Astrocyte of the cerebellum (primary cell): ENCODE measurements at places on chromosomes 11 and 22.

- no peak for DNase-seq
Observed at GRCh38 chr11:87603887-87604286, 566.2 kb downstream of the TMEM135 start.

GRCh38 chr11:101862391-101863233, 52.2 kb upstream of the CEP126 start:
- peak; percentile 47 for DNase-seq

DNA sequence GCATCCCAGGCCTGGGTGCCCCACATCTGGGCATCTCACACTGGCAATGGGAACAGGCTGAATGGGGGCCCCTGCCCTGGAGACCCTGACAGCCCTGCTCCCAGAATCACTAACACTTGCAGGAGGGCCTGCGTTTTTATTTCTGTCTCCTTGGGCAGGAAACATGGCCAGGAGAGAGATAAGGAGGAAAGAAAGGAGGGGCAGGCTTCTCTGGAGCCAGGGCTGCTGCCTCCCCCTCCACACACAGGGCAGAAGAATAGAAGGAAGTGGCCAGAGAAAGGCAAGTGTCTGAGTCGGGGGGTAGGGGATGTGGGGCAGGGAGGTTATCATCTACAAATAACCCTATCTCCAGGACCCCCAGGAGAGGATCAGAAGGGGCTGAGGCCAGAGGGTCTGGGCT, 25.5 kb upstream of the TSPAN18 start:
- DNase-seq, result no peak

DNA sequence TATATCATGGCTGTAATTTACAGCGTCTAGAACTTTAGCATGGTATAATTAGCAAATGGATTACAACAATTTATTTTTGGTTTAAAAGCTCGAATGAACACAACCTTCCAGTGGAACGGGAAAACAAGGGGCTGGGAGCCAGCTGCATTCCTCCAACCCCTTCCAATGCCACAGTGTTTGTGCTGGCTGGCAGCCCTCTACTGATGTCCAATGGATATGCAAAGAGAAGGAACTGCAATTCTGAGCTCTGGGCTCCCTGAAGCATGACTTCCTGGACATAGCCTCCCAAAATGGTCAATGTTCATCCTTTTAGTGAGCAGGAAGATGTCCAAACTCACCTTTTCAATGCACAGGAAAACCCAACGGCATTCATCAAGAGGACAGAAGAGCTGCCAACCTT, 288.3 kb downstream of the TENM4 start:
- peak; percentile 69 for DNase-seq

DNA sequence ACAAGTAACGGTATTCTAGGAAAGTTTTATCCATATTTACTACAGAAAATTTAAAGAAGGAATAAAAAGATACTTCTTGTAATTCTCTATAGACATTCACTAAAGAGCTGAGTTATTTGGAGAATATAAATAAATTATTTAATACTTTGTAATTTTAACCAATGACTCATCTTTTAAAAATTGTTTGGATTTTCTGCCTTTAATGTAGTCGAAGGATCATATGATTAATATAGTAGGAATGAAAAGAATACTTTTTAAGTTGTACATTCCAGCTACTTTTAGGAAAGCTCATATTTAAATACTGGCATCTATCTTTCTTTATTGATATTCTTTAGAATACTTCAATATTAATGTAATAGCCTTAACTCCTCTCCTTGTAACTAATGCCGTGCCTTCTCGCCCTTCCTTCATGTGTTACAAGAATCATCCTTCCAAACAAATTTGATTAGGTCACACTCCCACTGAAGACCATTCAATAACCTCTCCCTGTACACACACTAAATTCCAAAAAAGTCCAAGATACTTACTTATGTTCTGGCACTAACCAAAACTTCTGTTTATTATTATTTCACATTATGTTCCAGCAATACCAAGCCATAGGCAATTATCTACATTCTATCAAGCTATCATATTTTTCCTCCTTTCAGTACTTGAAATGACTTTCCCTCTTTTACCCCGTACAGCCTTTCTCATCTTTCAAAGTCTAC, 501.9 kb downstream of the CNTN5 start:
- no peak for DNase-seq

GRCh38 chr11:14702760-14703159, 59.2 kb downstream of the PDE3B start:
- no peak for DNase-seq

GRCh38 chr11:72541257-72541974, 107.1 kb upstream of the CLPB start:
- DNase-seq, result no peak

DNA sequence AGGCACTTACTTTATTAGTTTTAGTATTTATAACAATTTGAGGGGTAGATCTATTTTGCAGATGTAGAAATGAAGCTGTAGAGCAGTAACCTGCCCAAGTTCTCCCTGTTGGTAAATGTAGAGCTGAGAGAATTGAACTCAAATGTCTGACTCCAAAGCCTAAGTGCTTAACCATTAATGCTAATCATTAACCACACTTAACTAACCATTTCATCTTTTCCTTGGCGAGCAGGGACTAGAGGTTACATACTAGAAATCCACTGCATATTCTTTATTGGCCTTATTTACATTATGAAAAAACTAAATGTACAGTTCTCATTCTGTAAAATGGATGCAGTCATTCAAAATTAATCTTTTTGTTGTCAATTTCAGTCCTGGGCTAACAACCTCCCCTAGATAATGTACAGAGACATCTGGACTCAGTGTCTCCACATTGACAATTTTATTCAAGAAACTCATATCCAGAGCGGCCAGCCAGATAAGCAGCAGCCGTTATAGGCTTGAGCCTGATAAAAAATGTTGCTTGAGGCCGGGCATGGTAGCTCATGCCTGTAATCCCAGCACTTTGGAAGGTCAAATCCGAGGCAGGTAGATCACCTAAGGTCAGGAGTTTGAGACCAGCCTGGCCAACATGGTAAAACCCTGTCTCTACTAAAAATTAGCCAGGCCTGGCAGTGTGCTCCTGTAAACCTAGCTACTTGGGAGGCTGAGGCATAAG, 76.7 kb upstream of the PICALM start:
- no peak for DNase-seq

DNA sequence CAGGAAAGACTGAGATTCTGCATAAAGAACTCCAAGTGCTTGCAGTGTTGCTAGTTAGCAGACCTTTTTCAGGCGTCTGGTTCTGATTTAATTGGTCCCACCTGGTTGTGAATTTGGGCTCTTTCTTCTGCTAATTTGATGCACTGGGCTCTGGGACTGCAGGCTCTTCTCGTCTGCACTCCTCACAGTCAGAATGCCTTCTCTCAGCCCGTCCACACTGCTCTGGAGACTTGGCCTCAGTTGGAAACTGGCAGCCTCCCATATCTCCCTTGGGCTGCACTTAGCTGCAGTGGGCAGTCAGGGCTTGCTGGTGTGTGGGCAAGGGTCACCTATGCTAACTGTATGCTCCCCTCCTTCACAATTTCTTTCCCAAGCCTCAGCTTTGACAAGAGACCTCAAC, 1.5 kb downstream of the TRIM6 start:
- no peak for DNase-seq

- peak; percentile 84 for DNase-seq
Observed at GRCh38 chr11:59573216-59573615, 42.4 kb downstream of the OSBP start.

DNA sequence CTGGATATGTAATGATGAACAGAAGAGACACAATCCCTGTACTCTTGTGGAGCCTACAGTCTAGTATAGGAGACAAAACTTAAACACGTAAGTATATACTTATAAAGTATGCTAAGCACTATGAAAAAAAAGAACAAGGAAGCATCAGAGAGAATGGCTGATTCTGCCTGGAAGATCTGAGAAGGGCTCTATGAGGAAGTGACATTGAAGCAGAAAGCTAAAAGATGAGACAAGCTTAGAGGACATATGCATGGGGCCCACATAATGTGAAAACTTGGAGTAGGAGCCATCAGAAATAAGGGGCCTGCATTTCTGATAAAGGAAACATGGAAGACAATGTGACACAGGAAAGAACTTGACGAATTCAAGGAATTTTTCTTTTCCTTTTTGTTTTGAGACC, 16.6 kb downstream of the SAA1 start:
- no peak for DNase-seq

DNA sequence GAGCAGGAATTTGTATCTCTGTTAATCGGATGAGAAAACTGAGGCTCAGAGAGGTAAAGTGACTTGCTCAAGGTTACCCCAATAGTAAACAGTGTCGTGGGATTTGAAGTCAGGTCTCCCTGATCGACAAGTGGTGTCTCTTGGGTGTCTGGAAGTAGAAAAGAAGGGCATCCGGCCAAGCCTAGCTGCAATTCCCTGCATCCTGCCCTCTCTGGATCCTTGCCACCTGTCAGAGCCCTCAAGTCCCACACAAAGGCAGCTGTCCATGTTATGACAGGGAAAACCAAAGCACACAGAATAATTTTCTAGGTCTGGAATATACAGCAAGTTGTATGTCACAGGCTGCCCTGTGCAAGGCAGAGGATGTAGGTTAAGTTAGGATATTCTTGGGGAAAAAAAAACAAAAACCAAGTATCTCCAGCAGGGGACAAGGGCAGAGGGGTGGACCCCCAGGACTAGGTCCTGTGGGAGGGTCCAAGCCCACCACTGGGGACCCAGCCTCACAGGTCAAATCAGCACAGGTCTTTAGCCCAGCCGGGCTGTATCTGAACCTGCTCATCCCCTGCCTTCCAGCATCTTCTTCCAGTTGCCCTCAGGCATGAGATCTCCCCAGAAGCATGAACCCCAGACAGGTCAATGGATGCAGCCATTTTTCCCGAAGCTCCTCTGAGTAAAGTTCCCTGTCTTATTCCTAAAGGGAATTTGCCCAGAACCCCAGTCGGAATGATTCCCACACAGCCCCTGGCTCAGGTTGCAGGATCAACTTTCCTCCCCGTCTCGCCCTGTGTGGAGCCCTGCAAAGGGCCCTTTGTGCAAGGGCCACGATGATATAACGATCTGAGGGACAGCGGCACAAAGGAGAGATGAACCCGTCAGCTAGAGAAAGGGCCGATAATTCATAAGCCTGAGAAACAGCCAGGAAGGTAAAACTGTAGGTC, 15.0 kb downstream of the USH1C start:
- DNase-seq, result no peak

DNA sequence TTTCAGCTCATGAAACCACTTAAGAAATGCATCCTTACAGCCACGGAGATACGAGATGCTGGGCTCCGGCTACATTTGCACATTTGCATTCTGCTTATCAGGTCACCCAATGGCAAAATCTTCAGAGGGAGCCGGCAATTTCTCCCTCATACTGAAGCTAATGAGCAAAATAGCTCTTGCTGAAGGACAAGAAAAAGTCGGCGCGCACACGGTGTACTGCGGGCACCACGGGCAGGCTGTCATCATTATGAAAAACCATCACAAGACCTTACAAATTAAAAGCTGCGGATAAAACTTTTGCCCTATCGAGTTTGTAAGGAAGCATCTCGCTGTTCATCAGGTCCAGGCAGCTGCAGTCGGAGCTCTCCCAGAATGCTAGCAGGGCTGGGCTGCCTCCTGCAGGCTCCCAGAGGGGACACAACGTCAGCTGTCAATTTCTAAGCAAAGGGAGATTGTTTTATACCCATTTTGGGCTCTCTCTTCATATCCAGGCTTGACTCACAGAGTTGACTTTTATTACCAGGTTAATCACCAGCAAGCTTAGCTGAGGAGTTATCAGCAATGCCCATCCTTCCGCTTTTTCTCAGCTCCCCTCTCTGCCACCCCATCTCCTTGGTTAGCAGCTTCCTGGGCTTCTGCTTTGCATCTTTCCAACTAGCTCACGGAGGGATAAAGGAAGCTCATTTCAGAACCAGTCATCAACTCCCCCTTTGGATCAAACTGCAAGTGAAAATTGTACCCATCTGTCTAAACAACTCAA, 375.1 kb downstream of the OPCML start:
- DNase-seq, result no peak

DNA sequence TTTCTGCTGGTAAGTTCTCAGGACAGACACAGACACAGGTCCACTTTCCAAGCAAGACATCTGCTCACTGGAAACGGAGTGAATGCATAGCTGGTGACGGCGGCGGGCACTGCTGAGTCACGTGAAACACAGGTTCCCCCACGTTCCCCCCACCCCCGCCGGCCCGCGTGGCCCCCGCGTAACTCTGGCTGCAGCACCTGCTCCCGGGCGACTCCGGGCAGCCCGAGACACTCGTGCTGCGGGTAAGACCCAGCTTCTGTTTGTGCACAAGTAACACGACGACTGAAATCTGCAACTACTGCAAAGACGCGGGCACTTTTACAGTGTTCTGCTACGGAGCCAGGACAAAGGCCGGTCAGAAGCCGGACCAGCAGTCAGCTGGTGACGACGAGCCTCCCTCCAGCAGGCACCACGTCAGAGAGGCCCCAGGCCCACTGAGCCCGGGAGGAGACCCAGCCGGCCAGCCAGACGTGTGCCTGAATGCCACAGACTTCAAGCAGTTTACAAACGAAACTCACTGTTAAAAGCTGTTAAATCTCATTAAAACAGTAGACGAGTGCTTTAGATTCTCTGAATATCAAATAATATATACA, 12.9 kb upstream of the ARFGAP3 start:
- no peak for DNase-seq

- DNase-seq, result peak; percentile 39
Observed at GRCh38 chr22:25645266-25645665, 80.8 kb downstream of the GRK3 start.

DNA sequence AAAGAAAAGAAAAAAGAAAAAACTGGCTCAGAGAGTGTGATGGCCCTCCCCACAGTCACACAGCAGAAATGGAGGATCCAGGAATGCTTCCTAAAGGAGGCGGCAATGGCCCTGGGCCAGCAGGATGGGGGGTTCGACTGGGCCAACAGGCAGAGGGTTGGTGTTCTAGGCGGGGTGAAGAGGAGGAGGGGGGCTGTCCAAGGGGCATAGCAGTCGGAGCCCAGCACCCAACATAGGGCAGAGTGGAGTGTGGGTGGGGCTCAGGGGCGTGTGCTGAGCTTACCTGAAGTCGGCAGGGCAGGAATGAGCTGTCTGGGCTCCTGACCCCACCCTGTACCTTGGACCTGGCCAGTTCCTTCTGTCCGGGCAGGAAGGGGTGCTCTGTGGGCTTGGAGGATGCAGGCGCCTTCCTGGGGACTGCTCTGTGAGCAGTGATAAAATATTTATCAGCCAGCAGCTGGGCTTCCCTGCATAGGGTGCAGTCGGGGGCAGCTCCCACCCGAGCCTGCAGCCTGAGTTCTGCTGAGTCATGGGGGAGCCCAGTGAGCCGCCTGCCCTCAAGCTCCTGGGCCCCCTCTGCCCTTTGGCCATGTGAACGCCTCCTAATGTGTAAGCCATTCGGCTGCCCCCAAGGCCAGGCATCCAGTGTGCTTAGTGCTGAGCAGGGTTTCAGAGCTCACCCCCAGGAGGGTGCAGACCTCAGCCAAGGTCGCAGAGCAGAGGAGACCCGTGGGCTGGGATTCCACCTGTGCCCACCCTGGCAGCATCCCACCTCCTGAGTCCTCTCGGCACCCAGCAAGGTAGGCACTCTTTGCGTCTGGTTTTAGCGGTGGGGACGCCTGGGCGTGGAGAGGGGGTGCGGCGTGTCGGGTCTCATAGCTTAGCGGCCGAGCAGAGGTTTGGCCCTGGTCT, 25.3 kb upstream of the PRR5 start:
- DNase-seq, result no peak

DNA sequence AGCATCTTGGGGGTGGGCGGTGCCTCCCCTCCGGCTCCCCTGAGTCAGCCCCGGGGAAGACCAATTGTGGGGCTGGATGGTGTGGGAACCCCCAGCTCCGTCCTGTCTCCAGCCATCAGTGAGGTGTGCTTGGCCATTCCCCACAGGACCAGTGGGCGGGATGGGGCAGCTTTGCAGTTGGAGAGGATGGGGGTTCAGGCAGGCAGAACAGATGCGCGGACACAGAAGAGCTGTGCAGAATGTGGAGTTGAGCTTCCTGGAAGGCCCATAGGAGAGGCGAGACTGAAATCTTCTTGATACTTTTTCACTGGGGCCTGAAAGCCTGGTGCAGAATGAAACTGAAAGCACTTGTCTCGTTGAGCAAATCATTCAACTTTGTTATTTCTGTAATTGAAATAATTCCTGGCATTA, 23.8 kb downstream of the PARVB start:
- DNase-seq, result no peak
